ENCODE measurements at places on chromosomes 2 and 18.

GRCh38 chr2:199470672-199471442, 13.1 kb upstream of the SATB2 start:
- peaks cover 82% of the 10 kb centered on the region for H3K27me3 ChIP-seq
- H3K4me1 ChIP-seq = no peaks in the 10 kb centered on the region

GRCh38 chr2:164840458-164840929, 1.1 kb downstream of the COBLL1 start:
- H3K27ac ChIP-seq = no peak overlapping the region
- H3K27me3 ChIP-seq = peaks cover 45% of the 10 kb centered on the region
- no peak for DNase-seq

GRCh38 chr2:28643327-28643726, 108.3 kb upstream of the PPP1CB start:
- H3K4me1 ChIP-seq = peaks cover 8% of the 10 kb centered on the region
- H3K36me3 ChIP-seq = no peaks in the 10 kb centered on the region
- DNase-seq = no peak
- no peak overlapping the region for H3K4me3 ChIP-seq

DNA sequence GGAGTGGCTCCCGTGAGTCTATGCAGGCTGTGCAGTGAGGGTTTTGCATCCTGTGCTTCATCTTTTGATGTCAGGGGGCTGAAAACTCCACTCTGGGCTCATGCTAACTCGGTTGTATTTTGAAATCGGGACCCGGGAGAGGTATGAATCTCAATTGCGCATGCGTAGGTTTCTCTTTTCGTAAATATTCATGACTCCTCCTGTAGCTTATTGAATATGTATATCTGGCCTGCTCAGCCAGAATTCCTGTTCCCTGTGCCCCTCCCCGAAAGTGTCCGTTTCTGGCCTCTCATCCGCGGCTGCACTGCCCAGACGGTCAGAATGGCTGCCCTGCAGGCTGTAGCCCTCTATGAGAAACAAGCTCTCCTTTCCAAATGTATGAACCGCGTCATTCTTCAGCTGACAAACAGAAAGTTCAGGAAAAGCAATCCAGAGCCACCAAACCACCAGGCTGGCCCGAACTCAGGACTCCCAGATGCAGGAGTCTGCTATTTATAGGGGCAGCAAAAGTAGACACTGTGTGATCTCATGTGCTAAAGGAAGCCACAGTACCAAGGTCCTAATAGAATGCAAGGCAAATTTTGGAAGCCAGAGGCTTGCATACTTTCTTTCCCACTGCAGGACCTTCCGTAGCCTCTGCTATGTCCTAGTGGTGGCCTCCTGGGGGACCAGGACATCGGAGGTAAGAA, 41.7 kb downstream of the AKAIN1 start:
- no peaks in the 10 kb centered on the region for H3K36me3 ChIP-seq
- H3K4me3 ChIP-seq = no peak overlapping the region
- H3K27ac ChIP-seq = no peak overlapping the region

GRCh38 chr18:50654211-50654610, 94.3 kb downstream of the MAPK4 start:
- no peaks in the 10 kb centered on the region for H3K4me1 ChIP-seq
- H3K27ac ChIP-seq = no peak overlapping the region
- H3K36me3 ChIP-seq = no peaks in the 10 kb centered on the region

DNA sequence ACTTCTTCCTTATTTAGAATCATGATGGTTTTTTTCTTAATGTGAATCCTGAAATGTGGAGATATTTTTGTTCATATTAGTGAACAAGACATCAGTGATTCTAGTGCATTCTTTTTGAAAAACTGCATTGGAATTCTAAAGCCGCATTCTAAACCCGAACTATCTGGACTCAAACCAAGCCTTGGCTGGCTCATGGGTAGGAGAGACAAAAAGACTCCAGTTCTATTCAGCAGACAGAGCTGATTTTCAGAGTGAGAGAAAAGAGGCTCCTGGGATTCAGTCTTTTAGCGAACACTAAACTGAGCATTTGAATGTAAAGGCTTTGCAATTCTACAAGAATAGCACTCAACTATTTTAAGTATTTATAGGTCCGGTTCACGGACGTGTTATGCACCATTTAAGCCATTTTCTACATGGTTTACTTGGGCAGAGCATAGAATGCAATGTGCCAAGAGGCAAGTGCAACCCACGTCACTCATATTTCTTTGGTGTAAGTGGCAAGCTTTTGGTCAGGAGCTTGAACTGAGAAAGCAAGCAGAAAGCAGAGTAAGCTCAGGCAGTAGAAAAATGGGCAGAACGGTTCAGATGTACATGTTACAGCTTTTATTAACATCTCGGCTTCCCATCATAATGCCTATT, 227.3 kb upstream of the RAB12 start:
- no peak overlapping the region for H3K27ac ChIP-seq
- no peak for DNase-seq
- no peaks in the 10 kb centered on the region for H3K4me1 ChIP-seq

DNA sequence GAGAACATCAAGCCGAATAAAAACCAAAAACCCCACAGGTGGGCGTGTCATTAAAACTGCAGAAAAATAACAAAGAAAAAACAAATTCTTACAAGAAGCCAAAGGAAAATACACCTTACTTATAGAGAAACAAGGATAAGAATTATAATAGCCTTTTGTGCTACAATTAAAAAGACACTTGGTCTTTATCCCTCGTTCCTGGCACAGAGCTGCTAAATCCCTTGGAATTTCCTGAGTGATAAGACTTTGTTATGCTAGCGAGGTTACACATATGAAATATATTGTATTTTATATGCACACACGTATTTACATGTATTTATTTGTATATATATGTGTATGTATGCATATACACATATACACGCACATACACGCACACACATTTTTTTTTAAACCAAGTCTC, 325.3 kb upstream of the TFPI start:
- no peak overlapping the region for H3K4me3 ChIP-seq
- no peaks in the 10 kb centered on the region for H3K27me3 ChIP-seq
- H3K36me3 ChIP-seq = no peaks in the 10 kb centered on the region
- no peak overlapping the region for H3K27ac ChIP-seq
- no peaks in the 10 kb centered on the region for H3K4me1 ChIP-seq

DNA sequence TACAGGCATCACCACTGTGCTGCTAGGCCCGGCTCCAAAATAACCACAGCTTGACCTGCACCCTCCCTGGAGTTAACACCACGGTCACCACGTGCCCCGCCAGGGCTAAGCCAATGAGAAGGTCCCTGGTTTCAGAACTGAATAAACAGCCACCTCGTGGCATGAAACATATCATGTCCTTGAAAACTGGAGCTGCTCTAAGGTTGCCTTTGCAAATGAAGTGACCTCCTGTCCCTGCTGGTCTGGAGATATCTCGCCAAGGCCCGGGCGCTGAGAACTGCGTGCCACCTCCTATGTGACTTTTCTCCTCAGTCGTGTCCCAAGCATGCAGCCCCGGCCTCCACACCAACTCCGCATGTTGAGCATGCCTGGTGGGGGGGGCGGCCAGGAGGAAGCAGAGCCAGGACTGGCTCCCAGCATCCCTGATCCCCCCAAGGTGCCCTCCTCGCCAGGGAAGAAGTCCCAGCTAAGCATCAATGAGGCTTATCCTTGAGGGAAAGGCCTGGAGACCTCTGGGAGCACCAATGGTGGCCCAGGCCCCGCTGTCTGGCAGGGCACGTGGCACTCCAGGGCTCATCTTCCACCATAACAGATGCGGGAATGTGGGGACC, 16.3 kb upstream of the KCNG2 start:
- DNase-seq = no peak
- no peaks in the 10 kb centered on the region for H3K4me1 ChIP-seq
- H3K27me3 ChIP-seq = peaks cover 2% of the 10 kb centered on the region
- no peak overlapping the region for H3K4me3 ChIP-seq

DNA sequence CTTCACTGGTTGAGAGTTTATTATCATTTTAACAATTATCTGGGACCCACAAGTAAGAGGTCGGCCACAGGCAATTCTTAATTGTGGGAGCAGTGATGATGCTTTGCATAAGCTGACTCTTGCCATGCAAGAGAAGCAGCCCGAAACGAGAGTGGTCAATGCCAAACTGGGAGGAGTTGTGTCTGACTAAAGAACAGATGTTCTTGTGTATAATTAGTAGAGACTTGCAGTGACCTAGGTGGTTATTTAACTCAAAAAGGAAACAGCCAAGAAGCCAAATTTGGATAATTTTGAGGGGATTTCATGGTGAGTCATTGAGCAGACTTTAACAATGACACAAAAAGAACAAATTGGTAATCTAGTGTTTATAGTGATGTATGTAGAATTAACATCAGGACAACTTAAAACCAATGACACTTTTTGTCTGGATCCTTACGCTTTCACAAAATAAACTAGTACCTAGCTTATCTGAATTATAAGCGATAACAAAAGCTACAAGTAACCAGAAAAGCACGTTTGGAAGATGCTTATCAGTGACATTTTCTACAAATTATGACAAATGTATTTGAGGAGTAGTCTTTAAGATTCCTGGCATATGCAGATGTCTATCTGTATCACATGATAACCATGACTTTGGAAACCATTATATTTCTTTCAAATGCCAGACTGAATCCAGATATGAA, 184.7 kb upstream of the DLGAP1 start:
- no peaks in the 10 kb centered on the region for H3K27me3 ChIP-seq
- no peak overlapping the region for H3K27ac ChIP-seq
- no peaks in the 10 kb centered on the region for H3K36me3 ChIP-seq
- no peaks in the 10 kb centered on the region for H3K4me1 ChIP-seq

DNA sequence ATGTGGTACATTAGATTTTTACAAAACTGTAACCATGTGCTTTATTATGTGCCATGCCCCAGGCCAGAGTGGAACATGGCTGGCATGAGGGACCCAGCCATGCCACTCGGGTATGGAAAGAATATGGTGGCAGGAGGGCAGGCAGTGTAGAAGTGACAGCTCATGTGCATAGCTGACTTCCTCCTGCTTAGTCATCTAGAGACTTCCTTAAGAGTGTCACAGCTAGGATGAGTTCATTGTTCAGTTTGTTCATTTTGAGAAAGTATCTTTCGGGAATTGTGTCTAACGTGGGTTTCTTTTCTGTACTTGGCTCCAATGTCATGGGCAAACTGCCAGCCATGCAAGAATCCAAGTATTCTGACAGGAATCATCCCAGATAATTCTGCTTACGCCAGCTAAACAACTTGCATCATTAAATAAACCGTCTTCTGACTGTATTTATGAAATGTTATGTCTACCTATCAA, 94.3 kb upstream of the ITGB6 start:
- H3K27ac ChIP-seq = peak overlapping the region; percentile 33
- peak; percentile 56 for DNase-seq
- peaks cover 42% of the 10 kb centered on the region for H3K4me1 ChIP-seq
- H3K36me3 ChIP-seq = peaks cover 62% of the 10 kb centered on the region

GRCh38 chr2:190716176-190716807, 67.4 kb downstream of the NAB1 start:
- H3K4me1 ChIP-seq = peaks cover 43% of the 10 kb centered on the region
- no peak overlapping the region for H3K27ac ChIP-seq
- no peaks in the 10 kb centered on the region for H3K27me3 ChIP-seq
- H3K36me3 ChIP-seq = peaks cover 1% of the 10 kb centered on the region
- no peak overlapping the region for H3K4me3 ChIP-seq

- H3K4me3 ChIP-seq = no peak overlapping the region
- peaks cover 2% of the 10 kb centered on the region for H3K36me3 ChIP-seq
- H3K27ac ChIP-seq = no peak overlapping the region
- no peaks in the 10 kb centered on the region for H3K4me1 ChIP-seq
- peaks cover 43% of the 10 kb centered on the region for H3K27me3 ChIP-seq
Measured at GRCh38 chr2:196434217-196434616, 205.3 kb upstream of the CCDC150 start.

DNA sequence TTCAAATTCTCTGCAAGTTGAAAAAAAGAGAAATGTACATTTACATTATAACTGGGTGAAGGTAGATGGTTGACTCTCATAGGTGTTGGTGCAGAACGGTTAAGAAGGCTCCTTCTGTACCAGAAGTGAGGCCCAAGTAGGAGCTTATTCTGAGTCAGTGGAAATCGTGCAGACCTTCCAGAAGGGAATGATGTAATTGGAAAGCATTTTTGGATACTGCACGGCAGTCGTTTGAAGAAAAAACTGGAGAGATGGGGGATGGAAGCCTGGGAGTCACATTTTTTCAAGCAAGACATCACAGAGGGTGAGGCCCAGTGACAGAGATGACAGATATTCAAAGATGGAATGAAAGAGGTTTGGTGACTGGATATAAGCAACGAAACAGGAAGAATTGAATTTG, 39.4 kb downstream of the HRH4 start:
- no peak overlapping the region for H3K4me3 ChIP-seq
- H3K36me3 ChIP-seq = no peaks in the 10 kb centered on the region
- no peak overlapping the region for H3K27ac ChIP-seq
- H3K27me3 ChIP-seq = peaks cover 10% of the 10 kb centered on the region
- H3K4me1 ChIP-seq = peaks cover 2% of the 10 kb centered on the region

DNA sequence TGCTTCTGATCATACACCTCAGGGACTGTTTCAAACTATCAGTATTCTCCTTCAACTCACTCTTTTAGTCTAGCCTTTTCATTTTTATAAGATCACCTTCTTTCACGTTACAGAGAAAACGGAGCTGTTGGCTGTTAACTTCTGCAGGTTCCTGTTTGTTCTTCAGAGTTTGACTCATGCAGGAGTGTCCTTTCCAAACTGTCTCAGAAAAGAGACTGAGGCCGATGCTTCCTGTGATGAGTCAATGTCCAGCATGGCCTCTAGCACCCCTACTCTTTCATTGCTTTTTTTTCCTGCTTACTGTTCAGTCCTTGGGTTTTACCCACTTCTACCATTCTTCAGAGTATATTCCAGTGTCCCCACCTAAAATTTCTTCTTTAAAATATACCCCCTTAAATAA, 240.8 kb upstream of the RGPD4 start:
- H3K4me3 ChIP-seq = no peak overlapping the region
- no peaks in the 10 kb centered on the region for H3K27me3 ChIP-seq
- H3K36me3 ChIP-seq = no peaks in the 10 kb centered on the region
- H3K27ac ChIP-seq = no peak overlapping the region

DNA sequence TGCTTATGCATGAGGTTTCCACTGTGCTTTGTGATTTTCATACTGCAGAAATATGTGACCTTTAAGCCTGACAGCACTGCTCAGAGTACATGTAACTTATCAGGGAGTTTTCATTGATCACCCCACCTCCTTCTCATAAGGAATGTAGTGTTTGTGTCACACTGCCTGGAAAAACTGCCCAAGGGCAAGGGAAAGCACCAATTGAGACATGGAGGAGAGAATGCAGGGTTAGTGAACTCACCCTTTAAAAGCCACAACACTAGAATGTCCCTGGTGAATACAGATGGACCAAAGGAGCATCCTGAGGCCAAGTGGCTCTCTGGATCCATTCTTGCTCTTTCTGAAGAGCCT, 147.2 kb upstream of the SPATS2L start:
- H3K27me3 ChIP-seq = peaks cover 11% of the 10 kb centered on the region
- no peak for DNase-seq
- no peaks in the 10 kb centered on the region for H3K4me1 ChIP-seq
- H3K4me3 ChIP-seq = no peak overlapping the region
- H3K36me3 ChIP-seq = no peaks in the 10 kb centered on the region
- no peak overlapping the region for H3K27ac ChIP-seq

GRCh38 chr18:49856496-49856895, 43.2 kb upstream of the ACAA2 start:
- H3K36me3 ChIP-seq = no peaks in the 10 kb centered on the region
- H3K4me1 ChIP-seq = no peaks in the 10 kb centered on the region
- no peak overlapping the region for H3K4me3 ChIP-seq
- H3K27me3 ChIP-seq = no peaks in the 10 kb centered on the region
- H3K27ac ChIP-seq = no peak overlapping the region
- no peak for DNase-seq
